ENCODE measurements at places on chromosomes 6 and 20. TPM values are rescaled to one million over a fixed set of nuclear protein-coding genes. Genes with fewer than 3 reads are reported as not detected.
A peak's percentile ranks its signal among the peaks of the same experiment; 100 is the strongest.

- no peak for DNase-seq
- H3K27ac ChIP-seq = no peak overlapping the region
- no peaks in the 10 kb centered on the region for H3K27me3 ChIP-seq
- H3K36me3 ChIP-seq = no peaks in the 10 kb centered on the region
- no peak overlapping the region for H3K4me3 ChIP-seq
- no peaks in the 10 kb centered on the region for H3K4me1 ChIP-seq
These were observed 47.5 kb downstream of the FAM217A start for GRCh38 chr6:4031442-4031841.

DNA sequence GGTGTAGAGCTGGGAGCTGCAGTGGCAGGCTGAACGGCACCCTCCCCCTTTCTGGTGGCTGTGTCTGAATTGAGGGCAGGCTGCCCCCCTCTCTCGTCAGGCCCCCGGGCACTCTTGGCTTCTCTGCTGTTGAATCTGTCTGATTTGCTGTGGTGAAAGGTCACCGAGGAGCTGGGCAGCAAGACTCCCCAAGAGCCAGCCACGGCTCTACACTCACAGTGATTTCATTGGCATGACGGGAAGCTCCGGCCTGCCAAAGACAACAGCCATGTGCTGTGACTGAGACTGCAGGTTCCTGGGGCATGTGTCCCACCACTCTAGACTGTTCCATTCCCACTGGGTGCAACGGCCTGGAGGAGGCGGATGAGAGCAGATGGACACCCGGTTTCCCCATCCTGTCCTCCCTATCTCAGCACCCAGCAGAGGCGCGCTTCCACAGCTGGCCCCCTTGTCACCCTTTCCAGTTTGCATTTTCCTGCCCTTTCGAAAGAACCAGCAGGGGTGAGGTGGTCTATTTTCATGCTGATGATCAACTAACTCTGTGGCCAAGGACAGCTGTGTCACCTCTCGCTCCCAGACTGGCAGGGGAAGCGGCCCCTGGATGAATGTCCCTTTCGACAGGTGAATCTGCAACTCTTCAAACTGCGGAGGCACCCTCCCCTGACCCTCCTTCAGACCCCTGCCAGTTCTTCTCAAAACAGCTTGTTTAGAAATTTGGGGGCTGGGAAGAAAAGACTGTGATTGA is 2.2 kb downstream of the APCDD1L start:
- no peak overlapping the region for H3K4me3 ChIP-seq
- no peak for DNase-seq
- no peaks in the 10 kb centered on the region for H3K27me3 ChIP-seq
- H3K36me3 ChIP-seq = no peaks in the 10 kb centered on the region

DNA sequence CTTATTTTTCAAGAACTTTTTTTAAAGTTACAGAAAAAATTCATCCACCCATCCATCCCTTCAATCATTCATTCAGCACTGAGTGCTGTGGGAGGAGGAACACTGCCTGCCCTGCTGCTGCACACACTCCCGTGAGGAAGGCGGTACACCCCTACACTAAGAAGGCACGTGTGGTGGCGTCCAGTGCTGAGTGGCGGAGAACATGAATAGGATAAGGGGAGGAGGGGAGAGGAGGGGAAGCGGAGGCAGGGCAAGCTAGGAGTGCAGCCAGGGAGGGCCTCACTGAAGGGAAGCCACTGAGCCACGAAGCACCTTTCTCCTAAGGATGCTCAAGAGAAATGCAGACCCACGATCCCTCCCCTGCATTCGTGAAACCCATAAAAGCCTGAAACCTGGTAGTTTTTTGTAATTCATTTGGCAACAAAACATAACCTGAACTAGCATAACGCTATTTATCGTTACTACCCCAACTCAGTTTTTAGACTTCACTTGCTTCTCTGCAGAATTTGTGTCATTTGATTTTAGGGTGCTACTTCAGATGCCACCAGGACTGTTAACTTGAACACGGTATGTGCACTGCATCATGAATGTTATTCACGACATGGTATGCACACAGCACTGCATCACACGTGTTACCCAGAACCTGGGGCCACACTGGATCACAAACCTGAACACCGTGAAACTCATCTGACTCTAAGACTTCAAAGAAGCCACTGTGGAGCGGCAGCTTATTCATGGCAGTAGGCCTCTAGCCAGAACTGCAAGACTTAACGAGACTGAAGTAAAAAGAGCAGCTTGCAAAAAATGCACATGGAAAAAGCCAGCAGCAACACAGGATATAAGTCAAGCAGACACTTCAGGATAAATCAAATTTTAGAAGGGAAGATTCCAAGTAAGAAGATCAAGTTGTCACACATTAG is 3.5 kb downstream of the RNASET2 start:
- H3K4me1 ChIP-seq = peaks cover 3% of the 10 kb centered on the region
- DNase-seq = no peak
- no peaks in the 10 kb centered on the region for H3K27me3 ChIP-seq
- H3K36me3 ChIP-seq = no peaks in the 10 kb centered on the region
- no peak overlapping the region for H3K4me3 ChIP-seq
- H3K27ac ChIP-seq = no peak overlapping the region

DNA sequence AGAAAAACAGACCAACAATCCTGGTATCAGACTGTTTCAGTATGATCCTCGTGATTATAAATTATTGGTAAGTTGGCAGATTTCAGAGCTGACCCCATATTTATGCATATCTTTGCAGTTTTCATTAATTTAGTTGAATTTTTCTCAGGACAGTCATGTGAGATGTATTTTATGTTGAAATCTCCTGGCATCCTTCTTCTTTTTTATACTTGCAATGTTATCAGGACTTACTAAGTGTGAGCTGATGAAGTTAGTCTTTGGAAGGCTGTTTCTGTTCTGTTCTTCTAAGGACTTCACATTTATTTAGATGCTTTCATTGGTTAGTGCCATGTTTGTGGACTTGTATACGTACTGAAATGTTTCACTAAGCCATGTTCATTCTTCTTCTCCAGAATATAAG is 17.2 kb downstream of the SMPDL3A start:
- H3K36me3 ChIP-seq = no peaks in the 10 kb centered on the region
- no peaks in the 10 kb centered on the region for H3K4me1 ChIP-seq
- H3K27ac ChIP-seq = peak overlapping the region; percentile 41
- no peak for DNase-seq
- no peak overlapping the region for H3K4me3 ChIP-seq

The SLC22A23 gene
- 27.6 TPM for total RNA-seq

- H3K4me3 ChIP-seq = no peak overlapping the region
- peak overlapping the region; percentile 19 for H3K27ac ChIP-seq
- DNase-seq = no peak
- no peaks in the 10 kb centered on the region for H3K27me3 ChIP-seq
- H3K36me3 ChIP-seq = no peaks in the 10 kb centered on the region
These were observed 155.5 kb upstream of the RNF24 start for GRCh38 chr20:4170621-4171537.

GRCh38 chr20:23832775-23833513 is 6.4 kb upstream of the CST2 start:
- no peak for DNase-seq
- no peaks in the 10 kb centered on the region for H3K27me3 ChIP-seq
- no peaks in the 10 kb centered on the region for H3K4me1 ChIP-seq
- H3K4me3 ChIP-seq = no peak overlapping the region
- H3K27ac ChIP-seq = no peak overlapping the region

The ULBP2 gene
- total RNA-seq = not detected

GRCh38 chr6:41375598-41376151 is 40.3 kb downstream of the NCR2 start:
- no peak for DNase-seq
- H3K36me3 ChIP-seq = no peaks in the 10 kb centered on the region
- H3K27me3 ChIP-seq = peaks cover 15% of the 10 kb centered on the region
- H3K4me1 ChIP-seq = peaks cover 19% of the 10 kb centered on the region
- H3K4me3 ChIP-seq = no peak overlapping the region
- H3K27ac ChIP-seq = no peak overlapping the region

The HUS1B gene
- 1.5 TPM for total RNA-seq

DNA sequence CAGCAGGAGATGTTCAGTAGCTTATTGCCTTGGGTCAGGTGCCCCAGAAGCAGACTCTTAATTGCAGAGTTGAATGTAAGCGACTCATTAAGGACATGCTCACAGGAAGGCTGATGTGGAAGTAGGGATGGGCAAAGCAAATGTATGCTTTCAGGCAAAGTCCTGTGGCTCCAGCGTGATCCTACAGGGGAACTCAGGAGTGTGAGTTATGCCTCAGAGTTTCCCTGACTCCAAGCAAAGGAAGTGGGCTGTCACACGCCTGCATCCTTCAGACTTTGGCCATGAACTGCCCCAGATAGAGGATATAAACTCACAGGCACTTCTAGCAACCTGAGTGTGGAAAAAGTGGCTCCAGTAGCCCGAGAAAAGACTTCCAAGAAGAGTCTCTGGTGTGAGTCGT is 64.9 kb upstream of the ZNF133 start:
- no peak for DNase-seq
- H3K36me3 ChIP-seq = no peaks in the 10 kb centered on the region
- no peaks in the 10 kb centered on the region for H3K27me3 ChIP-seq
- no peak overlapping the region for H3K27ac ChIP-seq
- H3K4me1 ChIP-seq = no peaks in the 10 kb centered on the region
- no peak overlapping the region for H3K4me3 ChIP-seq

The GSTA3 gene
- total RNA-seq = not detected

DNA sequence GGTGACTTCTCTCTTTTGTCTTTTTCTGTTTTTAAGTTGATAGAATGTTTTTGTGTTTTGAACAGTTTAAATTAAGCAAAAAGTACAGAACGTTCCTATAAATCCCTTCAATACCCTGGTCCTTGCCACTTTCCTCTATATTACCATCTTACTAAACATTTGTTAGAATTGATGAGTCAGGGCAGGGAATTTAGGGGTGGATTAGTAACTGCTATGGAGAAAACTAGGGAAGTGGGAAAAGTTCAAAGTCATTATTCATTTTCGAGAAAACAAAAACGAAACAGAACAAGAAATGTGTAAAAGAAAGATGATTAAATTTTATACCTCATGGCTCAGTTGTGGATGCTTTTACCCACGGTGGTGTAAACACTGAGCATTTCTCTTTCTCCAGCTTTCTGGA is 240.4 kb upstream of the SULF2 start:
- H3K27ac ChIP-seq = peak overlapping the region; percentile 93
- no peaks in the 10 kb centered on the region for H3K27me3 ChIP-seq
- no peaks in the 10 kb centered on the region for H3K36me3 ChIP-seq
- H3K4me3 ChIP-seq = peak overlapping the region; percentile 53
- no peaks in the 10 kb centered on the region for H3K4me1 ChIP-seq

DNA sequence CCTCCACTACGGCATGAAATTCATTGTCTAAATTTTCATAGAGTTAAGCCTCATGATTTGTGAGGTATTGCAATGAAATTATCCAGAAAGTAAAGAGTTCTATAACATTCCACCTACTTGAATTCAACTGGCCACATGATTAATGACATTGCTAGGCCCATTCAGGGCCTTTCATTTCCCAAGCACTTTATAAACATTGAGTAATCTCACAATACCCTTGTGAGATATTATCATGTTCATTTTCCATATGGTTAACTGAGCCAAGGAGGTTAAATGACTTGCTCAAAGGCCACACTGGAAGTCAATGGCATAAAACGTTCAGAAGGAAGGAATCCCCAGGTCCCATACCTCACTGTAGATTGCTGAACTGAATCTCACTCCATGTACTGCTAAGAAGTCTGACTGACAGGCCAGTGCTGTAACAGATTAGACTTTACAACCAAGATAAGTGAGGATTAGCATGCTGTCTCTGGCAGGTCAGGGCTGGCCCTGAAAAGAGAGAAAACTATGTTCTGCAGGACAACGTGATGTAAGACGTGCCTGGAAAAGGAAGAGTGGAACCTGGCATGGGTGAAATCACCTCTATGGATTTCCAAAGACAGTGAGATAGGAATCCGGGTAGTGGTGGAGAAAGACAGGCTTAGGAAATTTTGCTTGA is 75.9 kb upstream of the SPACA1 start:
- no peaks in the 10 kb centered on the region for H3K36me3 ChIP-seq
- no peaks in the 10 kb centered on the region for H3K27me3 ChIP-seq
- no peak overlapping the region for H3K27ac ChIP-seq
- H3K4me3 ChIP-seq = no peak overlapping the region
- no peaks in the 10 kb centered on the region for H3K4me1 ChIP-seq

The SAPCD1 gene
- 1.7 TPM for total RNA-seq

The IL17F gene
- total RNA-seq = not detected

The C4B gene
- 42.1 TPM for total RNA-seq

GRCh38 chr6:69098910-69099309 is 463.8 kb downstream of the ADGRB3 start:
- DNase-seq = no peak
- no peaks in the 10 kb centered on the region for H3K36me3 ChIP-seq
- no peaks in the 10 kb centered on the region for H3K4me1 ChIP-seq
- H3K27ac ChIP-seq = no peak overlapping the region
- H3K4me3 ChIP-seq = no peak overlapping the region

GRCh38 chr6:125679128-125679527 is 70.3 kb upstream of the HEY2 start:
- no peaks in the 10 kb centered on the region for H3K4me1 ChIP-seq
- no peak overlapping the region for H3K4me3 ChIP-seq
- H3K27ac ChIP-seq = no peak overlapping the region
- H3K36me3 ChIP-seq = no peaks in the 10 kb centered on the region

DNA sequence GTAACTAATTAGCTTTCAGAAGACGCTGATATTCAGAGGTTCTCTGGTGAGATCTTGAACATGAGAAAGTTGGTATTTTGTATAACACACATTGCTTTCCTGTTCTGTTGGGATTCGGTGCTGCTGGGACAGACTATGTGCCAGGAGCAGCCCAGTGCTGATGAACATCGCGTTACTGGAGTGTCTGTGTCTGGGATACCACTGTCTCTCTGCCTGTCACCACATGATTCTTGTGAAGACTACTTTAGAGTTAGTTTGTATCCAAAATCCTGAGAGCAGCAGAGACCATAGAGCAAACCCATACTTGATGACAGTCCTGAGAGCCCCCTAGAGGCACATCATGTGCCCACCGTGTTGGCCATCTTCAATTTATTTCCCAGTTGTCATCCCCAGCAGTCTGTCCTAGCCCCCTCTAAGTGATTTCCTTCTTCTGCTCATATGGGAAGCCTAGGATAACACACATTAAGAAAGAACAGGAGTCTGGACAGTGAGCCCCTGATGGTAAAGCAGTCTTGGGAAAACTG is 41.8 kb upstream of the TINAG start:
- H3K36me3 ChIP-seq = no peaks in the 10 kb centered on the region
- no peak overlapping the region for H3K4me3 ChIP-seq
- no peaks in the 10 kb centered on the region for H3K4me1 ChIP-seq
- DNase-seq = no peak
- no peak overlapping the region for H3K27ac ChIP-seq

- no peaks in the 10 kb centered on the region for H3K27me3 ChIP-seq
- no peaks in the 10 kb centered on the region for H3K36me3 ChIP-seq
- no peak overlapping the region for H3K27ac ChIP-seq
These were observed 87.8 kb downstream of the DCDC2 start for GRCh38 chr6:24270011-24270410.

DNA sequence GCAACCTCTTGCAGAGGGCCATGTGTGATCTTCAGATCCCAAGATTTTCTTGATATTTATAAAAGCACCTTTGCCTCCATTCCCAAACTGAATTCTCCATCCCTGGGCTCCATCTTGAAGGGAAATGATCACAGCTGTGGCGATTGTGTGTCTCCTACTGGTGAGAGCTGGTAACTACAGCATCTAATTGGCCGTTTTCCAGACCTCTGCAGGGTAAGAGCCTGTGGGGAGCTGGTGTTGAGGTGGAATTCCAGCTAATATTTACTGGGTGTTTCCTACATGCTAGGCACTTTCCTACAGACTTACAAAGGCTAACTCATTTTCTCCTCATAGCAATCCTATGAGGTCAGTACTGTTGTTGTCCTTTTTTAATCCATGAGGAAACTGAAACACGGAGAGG is 59.2 kb upstream of the FNDC1 start:
- H3K27me3 ChIP-seq = no peaks in the 10 kb centered on the region
- no peak for DNase-seq
- no peak overlapping the region for H3K4me3 ChIP-seq
- no peaks in the 10 kb centered on the region for H3K36me3 ChIP-seq
- no peaks in the 10 kb centered on the region for H3K4me1 ChIP-seq

All from uterus (tissue), 4 donors.